GF-D8 (cell line): ENCODE measurements at places on chromosomes 11 and 22.
A peak's percentile ranks its signal among the peaks of the same experiment; 100 is the strongest.

- DNase-seq: no peak
Observed at GRCh38 chr22:31818481-31819392, 64.9 kb downstream of the DEPDC5 start.

- DNase-seq: no peak
Observed at GRCh38 chr22:21917181-21917958, 35.3 kb downstream of the PPM1F start.

DNA sequence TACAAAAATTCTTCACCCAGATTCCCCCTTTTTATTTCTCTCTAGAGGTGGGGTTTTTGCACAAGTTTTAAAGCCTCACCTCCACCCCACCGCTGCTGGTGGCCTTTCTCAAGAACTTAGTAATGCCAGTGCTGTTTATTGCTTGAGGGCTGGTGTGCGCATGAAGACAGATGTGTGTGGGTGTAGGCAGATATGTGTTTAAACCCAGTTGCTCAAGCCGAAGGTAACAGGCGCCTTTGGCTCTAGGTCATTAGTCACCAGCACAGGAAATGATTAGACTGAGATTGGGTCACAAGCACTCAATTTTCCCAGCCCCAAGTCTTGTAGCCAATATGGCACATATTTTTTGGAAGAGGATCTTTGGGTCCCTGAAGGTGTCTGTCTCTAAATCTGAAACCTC lies 2.7 kb upstream of the CLMP start:
- no peak for DNase-seq

GRCh38 chr11:29009426-29009825 lies 901.2 kb downstream of the METTL15 start:
- no peak for DNase-seq

DNA sequence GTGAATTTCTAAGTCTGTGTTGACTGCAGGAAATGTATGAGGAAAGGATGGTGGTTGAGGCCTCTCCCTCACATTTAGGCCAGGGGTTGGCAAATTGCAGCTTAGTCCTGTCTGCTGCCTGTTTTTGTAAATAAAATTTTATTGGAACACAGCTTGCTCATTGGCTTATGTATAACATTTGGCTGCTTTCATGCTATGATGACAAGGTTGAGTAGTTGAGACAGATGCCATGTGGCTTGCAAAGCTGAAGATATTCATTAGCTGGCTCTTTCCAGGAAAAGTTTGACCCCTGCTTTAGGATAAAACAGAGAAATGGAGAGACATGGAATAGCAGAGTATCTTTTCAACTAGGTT lies 46.2 kb downstream of the BCR start:
- peak; percentile 3 for DNase-seq

GRCh38 chr22:45627489-45628233 lies 44.0 kb upstream of the ATXN10 start:
- no peak for DNase-seq

DNA sequence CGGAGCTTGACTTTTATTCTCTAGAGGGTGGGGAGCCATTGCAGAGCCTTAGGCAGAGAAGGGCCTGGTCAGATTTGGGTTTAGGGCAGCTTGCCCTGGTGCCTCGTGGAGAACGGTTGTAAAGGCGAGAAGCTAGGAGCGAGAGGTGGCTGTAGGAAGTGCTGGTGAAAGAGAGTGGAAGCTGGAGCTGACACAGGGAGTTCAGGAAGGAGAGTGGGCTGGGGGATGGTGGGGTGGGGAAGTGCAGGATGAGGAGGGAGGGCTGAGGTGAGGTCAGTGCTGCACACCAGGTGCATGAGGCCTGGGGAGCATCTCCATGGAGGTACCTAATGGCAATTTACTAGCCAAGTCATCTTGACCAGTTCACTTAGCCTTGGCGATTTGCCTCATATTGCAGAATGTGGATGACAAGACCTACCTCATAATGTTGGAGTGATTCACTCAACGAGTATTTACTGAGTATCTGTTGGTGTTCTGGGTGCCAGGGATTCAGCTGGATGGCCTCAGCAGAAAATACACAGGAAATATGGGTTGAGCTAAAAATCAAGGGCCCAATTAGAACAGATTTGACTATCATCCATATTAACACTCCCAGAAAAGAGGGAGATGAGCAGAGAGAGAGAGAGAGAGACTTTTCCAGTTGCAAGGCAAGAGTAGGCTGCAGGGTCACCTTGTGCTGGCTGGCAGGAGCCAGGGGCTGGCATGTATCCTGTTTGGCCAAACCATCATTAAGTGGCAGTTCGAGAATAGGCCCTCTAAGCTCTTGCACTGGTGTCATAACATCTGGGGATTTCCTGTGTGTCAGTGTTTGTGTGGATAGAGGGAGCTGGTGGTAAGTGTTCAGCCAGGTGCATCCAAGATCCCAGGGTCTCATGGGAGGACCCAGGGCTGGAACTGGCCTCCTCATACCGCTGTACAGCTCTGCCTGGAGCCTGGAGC lies 44.4 kb upstream of the CLDN5 start:
- DNase-seq: no peak

- no peak for DNase-seq
Observed at GRCh38 chr11:8757533-8757932, 74.9 kb downstream of the RPL27A start.

GRCh38 chr11:35237351-35237750 lies 98.4 kb downstream of the CD44 start:
- DNase-seq: no peak

DNA sequence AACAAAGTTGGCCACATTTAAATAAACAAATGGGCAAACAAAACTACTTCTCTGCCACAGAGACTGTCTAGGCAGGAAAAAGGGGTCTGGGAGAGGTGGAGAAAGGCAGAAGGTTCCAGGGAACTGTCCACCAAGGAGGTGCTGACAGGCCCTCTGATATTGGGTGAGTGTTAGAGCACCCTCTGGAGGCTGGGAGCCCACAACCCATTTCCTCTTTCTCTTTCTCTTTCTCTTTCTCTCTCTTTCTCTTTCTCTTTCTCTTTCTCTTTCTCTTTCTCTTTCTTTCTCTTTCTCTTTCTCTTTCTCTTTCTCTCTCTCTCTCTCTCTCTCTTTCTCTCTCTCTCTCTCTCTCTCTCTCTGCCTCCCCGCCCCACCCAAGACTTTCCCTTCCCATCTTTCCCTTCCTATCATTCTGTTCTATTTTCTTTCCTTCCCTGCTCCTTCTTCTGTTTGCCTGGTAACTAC lies 912.8 kb downstream of the DLG2 start:
- peak; percentile 23 for DNase-seq

- DNase-seq: no peak
Observed at GRCh38 chr11:70092959-70093715, 15.0 kb downstream of the ANO1 start.

DNA sequence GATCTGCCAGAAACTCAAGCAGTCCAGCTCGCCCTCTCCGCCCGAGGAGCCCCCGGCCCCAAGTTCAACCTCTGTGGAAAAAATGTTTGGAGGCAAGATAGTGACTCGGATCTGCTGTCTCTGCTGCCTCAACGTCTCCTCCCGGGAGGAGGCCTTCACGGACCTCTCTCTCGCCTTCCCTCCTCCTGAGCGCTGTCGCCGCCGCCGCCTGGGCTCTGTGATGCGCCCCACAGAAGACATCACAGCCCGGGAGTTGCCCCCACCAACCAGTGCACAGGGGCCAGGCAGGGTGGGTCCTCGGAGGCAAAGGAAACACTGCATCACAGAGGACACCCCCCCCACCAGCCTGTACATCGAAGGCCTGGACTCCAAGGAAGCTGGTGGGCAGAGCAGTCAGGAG lies 20.8 kb downstream of the USP35 start:
- DNase-seq: no peak

GRCh38 chr11:86035164-86035563 lies 33.7 kb downstream of the PICALM start:
- no peak for DNase-seq

- DNase-seq: peak; percentile 95
Observed at GRCh38 chr11:126355324-126355925, at the start of gene ST3GAL4. TSS of gene ST3GAL4 (plus strand) at chr11:126355686. CDS start at chr11:126406156, 50,470 bp downstream.

- no peak for DNase-seq
Observed at GRCh38 chr22:49158741-49159564, 668.7 kb downstream of the BRD1 start.

DNA sequence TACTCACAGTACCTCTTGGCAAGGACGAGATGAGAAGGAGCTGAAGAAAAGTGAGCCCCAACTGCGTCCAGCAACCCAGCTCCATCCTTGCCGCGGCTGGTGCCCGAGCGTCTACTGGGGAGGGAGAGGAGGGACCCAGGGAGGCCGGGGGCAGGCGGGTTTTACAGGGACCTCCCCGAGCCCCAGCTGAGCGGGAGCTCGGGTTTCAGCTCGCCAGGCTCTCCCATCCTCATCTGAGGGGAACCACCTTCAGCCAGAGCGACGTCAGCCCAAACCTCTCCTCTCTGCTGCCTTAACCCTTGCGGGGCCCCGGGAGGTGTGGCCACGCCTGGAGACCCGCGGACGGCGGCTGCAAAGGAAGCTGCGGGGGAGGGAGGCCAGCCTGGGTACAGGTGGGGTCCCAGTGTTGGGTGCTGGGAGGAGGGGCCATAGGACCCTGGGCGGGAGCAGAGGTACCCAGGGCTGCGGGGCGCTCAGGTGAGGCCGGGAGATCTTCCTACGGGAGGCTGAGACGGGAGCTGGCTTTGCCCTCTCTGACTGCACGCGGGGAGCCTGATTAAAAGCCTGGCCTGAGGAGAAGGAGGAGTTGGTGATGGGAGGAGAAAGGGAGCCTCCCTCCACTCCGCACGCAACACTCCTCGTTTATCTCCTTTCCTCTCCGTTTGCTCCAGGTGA lies at the start of gene PAMR1:
Gene PAMR1 (minus strand): TSS at position 116 of the 675 bp plus-strand sequence. CDS start 31 bp downstream, at position 85.
- DNase-seq: no peak

- no peak for DNase-seq
Observed at GRCh38 chr22:44738347-44738715, 14.0 kb upstream of the ARHGAP8 start.

DNA sequence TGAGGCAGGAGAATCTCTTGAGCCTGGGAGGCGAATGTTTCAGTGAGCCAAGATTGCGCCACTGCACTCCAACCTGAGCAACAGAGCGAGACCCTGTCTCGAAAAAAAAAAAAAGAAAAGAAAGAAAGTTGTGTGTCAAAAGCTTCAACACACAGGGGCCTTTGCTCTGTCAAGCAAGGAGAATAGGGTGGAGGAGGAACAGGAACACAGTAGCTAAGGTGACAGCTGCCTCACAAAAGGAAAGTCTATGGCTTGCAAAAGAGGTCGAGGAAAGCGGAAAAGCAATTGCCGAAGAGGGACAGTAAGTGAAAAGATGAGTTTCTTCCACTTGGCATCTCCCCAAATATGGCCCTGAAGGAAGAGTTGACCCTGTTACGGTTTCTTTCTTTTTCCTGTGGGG lies 26.5 kb upstream of the TMA7B start:
- DNase-seq: no peak

GRCh38 chr22:49734390-49734789 lies 93.3 kb downstream of the BRD1 start:
- no peak for DNase-seq

DNA sequence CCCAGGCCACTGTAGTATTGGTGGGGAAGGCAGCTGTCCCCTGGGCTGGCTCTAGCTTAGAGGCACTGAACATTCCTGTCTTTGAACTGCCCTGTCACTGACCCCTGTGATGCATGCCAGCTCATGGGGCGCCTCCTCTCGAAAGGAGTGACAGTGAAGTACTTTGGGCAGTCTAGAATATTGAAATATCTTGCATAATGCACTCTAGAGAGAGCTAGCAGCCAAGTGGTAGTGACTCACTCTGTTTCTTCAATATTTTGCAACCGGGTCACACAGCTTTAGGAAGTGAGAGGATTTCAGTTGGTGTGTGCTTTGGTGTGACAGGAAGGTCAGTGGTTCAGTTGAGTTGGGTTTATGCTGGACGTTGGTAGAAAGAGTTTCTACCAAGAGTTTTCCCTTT lies 35.5 kb upstream of the ST14 start:
- peak; percentile 100 for DNase-seq

DNA sequence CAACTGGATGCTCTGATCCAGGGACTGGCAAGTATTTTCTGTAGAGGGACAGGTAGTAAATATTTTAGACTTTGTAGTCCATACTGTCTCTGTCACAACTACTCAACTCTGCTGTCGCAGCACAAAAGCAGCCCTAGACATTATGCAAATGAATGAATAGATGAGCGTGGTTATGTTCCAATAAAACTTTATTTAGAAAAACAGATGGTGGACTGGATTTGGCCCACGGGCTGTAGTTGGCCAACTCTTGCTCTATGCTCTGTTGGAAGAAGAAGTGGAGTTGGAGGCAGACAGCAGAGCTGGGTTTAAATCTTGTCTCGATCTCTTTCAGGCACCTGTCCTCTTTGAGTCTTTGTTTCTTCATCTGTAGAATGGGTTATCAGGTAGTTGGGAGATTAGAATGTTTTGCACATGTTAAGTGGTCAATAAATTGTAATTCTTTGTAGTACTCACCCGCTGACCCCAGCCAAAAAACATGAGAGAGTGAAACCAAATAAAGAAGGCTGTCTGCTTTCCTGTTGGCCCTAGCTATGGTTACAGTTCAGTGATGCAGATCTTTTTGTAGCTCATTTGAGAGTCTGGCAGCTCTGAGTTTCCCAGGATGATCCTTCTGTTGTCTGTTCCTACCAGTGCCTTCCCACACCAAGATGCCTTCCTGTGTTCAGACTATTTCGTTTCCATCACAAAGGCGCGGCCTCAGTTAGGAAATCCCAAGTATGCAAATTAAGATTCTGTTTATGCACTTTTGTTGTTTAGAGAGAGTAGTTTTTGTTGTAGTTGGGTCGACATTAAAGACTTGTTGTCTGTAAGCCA lies 198.1 kb upstream of the SEZ6L start:
- no peak for DNase-seq

DNA sequence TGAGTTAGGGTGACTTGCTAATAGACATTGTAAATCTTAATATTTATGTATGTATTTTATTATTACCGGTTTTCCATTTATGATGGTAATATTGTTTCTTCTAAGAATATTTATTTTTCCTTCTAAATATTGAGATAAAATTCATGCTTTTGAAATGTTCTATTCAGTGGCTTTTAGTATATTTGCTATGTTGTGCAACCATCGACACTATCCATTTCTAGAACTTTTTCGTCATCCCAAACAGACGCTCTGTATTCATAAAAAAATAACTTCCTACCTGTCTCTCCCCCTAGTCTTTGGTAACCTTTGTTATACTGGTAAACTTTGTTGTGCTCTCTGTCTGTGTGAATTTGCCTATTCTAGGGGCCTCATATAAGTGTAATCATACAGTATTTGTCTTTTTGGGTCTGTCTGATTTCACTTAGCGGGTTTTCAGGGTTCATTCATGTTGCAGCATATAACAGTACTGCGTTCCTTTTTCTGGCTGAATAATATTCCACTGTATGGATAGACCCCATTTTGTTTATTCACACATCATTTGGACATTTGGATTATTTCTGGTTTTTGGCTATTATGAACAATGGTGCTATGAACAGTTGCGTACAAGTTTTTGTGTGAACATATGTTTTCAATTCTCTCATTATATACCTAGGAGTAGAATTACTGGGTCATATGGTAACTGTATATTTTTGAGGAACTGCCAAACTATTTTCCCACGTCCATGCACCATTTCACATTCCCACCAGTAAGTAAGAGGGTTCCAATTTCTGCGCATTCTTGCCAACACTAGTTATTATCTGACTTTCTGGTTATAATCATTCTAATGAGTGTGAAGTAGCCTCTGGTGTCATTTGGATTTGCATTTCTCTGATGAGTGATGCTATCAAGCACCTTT lies 15.9 kb downstream of the NEAT1 start:
- no peak for DNase-seq
